Activated gamma-delta T cell (primary cell): ENCODE measurements at places on chromosomes 5 and 9.

- no peak for DNase-seq
Measured at GRCh38 chr5:104241046-104241445, 678.5 kb upstream of the NUDT12 start.

DNA sequence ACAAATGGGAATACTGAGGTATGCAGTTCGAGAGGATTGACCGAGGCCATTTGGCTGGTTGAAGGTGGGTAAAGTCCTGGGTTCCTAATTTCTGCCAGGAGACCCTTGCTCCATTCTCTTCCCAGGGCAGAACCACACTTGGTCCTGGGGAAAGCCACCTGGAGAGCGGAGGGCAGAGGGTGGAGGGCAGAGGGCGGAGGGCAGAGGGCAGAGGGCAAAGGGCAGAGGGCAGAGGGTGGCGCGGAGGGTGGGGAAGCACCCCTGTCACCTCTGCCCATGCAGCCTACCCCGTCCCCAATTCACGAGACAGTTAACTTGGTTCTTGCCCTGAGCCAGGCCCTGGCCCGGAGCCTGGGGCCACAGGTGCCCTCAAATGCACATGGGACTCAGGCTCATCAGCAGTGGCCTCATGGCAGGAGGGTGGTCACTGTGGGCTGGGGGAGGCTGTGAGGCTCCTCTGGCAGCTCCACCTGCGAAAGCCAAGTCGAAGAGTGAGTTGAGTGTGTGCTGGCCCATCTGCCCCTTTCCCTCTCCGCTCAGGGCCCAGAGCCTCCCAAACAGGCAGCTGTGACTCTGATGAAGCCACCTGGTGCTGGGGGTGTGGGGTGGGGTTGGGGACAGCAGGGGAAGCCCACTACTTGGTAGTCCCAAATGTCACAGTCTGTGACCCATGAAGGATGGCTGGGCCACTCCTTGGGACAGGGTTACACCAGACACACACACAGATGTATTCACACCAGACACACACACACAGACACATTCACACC is 28.0 kb upstream of the FCN1 start:
- no peak for DNase-seq

- DNase-seq, result no peak
Measured at GRCh38 chr9:114856215-114856941, 50.5 kb upstream of the TNFSF15 start.

DNA sequence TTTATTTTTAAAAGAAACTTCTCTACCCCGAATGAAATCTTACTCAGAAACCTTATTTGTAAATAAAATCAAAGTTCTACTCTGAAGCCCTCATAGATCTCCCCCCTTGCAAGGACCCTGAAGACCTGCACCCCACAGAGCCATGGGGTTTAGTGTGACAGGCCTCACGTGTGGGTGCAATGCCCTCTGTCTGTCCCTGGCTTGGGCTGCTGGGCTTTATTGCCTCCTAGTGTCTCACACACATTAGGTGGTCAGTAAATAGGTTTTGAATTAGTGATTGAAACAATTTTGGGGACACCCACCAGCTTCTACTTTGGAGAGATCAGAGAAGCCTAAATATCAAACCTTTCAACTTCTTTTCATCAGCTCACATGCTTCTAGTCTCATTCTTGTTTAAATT is 403.7 kb downstream of the KDM4C start:
- no peak for DNase-seq

DNA sequence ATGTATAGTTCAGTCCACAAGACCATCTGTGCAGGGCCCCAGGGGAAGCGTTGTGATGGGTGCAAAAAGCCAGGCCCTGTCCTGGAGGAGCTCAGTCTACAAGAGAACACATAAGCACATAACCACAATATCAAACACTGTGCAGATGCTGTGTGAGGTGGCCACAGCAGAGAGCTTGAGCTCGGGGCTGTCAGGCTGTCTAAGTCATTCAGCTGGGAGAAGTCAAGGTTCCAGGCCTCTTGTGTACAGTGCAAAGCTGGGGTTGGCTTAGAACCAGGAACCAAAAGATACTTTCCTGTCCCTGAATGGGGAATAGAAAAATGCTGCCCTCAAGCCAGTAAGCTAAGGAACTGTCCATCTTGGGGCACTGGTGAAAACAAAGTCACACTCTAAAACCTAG is 75.0 kb downstream of the PRDM6 start:
- no peak for DNase-seq

GRCh38 chr9:125534971-125535701 is 171.9 kb downstream of the MAPKAP1 start:
- DNase-seq, result no peak

GRCh38 chr5:175599210-175599609 is 58.7 kb upstream of the HRH2 start:
- DNase-seq, result no peak

GRCh38 chr9:127829205-127829906 is 25.1 kb downstream of the ENG start:
- no peak for DNase-seq

- no peak for DNase-seq
Measured at GRCh38 chr9:38178237-38178636, 109.2 kb upstream of the SHB start.
